ENCODE measurements at places on chromosomes 1 and 21.
A peak's percentile ranks its signal among the peaks of the same experiment; 100 is the strongest.

- DNase-seq, result peak; percentile 44
Observed at GRCh38 chr1:19918057-19918456, 5.4 kb downstream of the PLA2G2E start.

DNA sequence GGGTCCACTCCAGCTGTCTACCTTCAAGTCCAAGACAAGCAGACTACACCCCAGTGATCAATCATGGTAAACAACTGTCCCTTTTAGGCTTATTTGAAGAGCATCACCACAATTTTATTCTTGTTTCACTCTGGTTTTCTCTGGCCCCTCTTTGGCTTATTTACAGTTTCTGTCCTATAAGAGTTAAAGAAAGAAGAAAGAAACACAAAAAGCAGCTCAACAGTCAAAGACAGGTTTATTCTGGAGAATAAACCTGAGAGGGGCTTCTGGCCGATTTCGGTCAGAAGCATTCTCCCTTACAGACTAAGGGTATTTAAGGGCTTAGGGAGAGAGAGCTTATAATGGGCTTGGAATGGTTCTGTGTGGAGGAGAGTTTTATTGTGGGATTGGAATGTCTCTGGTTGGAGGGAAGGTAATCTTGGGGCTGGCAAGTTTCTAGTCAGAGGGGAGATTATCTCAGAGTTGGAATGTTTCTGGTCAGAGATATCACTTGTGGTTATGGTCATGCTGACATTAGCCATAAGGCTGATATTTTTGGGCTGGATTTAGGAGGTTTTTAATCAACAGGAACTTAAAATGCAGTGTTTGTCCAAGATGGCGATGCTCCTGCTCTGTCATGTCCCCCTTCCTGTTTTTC, 161.0 kb downstream of the URB2 start:
- no peak for DNase-seq

DNA sequence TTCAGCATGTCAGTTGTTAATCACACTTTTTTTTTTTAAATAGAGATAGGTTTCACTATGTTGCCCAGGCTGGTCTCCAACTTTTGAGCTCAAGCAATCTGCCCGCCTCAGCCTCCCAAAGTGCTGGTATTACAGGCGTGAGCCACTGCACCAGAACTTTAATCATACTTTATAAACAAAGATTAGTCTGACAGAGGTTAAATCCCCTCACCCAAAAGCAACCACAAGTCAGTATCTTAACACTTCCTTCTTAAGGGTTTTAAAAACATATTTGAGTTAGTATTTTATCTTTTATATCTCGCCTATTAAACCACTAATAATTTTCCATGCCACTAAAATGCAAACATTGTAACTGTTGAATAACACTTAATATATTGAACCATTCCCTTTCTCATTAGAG, 70.2 kb downstream of the COP1 start:
- DNase-seq, result no peak

GRCh38 chr1:1243807-1244191, 2.7 kb downstream of the C1QTNF12 start:
- no peak for DNase-seq

DNA sequence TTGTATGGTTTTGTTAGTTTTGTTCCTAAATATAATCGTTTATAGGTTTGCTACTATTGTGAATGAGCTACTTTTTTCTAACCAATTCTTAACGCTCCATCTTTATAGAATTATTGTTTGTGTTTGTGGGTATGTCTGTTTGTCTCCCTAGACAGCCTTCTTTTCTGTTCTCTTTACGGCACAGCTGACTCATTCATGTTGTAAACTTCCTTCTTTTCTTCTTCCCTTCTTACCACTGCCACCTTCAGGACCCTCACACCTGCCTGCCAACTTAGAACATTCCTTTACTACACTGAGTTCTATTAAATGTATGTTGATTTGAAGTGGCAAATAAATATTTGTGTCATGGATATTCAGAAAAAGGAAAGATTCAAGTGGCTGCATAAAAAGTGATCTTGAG, 29.1 kb downstream of the AK5 start:
- DNase-seq, result no peak

- no peak for DNase-seq
Observed at GRCh38 chr1:204357551-204358490, 1.9 kb downstream of the PLEKHA6 start.

GRCh38 chr1:227437495-227438008, 119.3 kb upstream of the CDC42BPA start:
- no peak for DNase-seq

DNA sequence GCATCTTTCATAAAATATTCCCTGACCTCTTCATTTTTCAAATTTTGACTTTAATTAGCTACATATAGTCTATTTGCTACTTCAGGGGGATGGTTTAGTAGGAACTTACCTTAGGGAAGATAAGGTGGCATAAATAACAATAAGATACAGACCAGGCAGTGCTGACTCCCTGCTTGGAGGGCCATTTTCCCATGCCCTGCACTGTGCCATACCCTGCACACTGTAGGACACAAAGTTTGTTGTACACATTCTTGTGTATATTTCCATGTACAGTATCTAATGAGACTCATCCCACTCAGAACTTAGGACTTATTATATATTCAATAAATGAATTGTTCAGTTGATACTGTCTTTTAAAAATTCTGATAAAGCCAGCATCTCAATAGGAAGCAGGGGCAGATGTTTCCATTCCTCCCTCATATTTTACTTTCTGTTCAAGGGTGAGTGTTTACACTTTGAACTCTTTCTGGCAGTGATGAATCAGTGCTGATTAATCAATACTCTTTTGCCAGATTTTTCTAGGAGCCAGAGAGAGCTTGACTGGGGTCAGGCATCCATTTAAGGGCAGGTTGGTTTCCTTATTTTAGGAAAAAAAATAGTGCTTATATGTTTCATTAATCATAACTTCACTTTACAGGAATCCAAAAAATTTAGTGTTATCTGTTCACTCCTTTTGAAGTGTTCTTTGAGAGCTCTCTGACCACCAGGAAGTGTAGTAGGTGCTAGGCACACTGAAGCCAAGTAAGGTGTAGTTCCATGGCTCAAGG, 30.6 kb downstream of the MPZL1 start:
- peak; percentile 73 for DNase-seq

DNA sequence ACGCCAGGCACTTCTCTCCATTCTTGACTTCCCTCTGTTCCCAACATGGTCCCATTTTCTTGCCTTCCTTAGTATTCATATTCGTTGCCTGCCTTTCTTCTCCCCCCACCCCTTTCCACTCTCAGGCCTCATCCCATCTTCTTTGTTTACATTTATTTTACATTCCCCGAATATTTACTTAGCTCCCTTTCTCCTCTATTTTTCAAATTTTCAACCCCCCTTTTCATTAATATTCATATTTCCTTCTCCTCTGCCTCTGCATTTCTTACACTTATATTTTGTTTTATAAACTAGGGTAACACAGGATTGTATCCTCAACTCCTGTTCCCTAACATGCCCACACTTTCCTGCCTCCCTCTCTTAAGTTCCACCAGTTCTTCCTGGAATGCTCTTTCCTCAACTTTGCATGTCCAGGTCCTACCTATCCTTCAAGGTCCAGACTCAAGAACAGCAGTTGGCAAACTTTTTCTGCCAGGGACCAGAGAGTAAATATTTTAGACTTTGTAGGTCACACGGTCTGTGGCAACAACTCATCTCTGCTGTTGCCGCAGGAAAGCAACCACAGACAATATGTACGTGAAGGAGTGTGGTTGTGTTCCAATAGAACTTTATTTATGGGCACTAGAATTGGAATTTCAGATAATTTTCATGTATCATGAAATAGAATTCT, 29.8 kb upstream of the A3GALT2 start:
- no peak for DNase-seq

- DNase-seq, result no peak
Observed at GRCh38 chr1:53366901-53367502, 39.1 kb upstream of the LRP8 start.

GRCh38 chr1:172298911-172299310, 121.6 kb upstream of the C1orf105 start:
- no peak for DNase-seq

DNA sequence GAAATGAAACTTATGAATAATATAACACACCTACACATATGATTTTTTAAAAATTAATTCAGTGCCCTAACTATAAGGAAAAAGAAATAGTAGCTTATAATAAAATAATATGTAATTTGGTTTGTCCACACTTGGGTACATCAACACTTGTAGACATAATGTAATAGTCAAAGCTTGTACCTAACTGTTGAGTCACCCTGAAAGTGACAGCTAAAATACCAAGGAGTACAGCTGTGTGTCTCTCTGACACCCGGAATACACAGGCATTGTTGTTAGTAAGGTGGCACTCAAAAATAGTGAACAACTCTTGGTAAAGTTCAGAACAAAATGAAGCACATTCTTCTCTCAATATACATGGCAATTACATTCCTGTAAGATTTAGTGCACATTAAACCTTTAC, 243.4 kb downstream of the TRABD2B start:
- DNase-seq, result no peak

GRCh38 chr1:177966199-177966598, 3.7 kb downstream of the SEC16B start:
- DNase-seq, result no peak

GRCh38 chr21:31929548-31929947, 56.7 kb downstream of the HUNK start:
- DNase-seq, result no peak

DNA sequence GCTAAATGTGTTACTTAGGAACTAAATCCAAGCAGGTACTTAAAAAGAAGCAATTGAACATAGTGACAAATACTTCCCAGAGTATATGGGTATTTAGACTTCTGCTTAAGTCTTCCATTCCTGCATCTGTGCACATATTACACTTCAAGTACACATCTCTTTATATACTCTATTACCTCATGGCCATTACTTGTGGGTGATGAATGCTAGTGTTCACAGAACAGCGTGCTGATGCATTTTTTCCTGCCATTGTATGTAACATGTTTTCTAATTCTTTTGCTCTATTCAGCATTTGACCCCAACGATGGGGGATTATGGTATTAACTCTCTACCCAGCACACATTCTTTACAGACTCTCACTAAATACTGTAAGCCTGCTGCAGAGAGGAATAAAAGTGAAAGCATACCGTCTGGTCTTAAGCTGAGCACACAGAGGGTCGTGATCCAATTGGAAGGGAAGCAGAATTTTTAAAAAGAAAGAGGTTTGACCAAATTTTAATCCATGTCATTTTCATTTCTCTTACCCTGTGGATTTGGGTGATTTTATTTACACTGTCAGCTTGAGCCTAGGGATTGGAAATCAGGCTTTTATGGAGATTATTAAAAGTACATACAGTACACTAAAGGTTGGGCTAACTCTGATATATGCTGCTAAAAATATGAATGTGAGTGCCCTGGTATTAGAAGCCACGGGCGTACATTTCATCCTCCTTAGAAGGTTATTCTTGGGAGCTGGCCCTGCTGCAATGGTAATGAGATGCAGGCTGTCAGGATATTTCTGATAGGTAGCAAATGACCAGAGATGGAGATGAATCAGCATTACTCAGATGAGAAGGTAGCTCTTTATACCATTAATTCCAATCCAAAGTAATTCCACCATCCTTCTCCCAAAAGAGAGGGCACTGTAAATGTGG, 95.5 kb upstream of the PROX1 start:
- DNase-seq, result no peak

DNA sequence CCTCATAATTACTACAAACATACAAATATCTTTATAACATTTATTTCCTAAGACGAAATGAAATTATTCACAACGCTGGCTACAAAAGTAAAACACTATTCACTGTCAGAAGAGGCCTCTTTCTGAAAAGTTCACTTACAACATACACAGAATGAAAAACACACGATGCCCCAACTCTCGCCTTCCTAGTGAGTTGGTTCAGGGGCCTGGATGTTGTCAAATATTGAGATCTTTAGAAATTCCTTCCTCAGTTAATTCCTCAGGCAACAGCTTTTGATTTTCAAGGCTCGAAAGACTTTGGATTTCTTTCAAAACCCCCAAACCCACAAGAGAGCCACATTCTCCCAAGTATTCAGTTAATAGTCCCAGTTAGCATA, 14.2 kb upstream of the KCNE1 start:
- DNase-seq, result no peak

GRCh38 chr1:12039164-12039525, 19.8 kb downstream of the MIIP start:
- DNase-seq, result no peak

- no peak for DNase-seq
Observed at GRCh38 chr1:202561726-202562443, 148.4 kb downstream of the SYT2 start.

DNA sequence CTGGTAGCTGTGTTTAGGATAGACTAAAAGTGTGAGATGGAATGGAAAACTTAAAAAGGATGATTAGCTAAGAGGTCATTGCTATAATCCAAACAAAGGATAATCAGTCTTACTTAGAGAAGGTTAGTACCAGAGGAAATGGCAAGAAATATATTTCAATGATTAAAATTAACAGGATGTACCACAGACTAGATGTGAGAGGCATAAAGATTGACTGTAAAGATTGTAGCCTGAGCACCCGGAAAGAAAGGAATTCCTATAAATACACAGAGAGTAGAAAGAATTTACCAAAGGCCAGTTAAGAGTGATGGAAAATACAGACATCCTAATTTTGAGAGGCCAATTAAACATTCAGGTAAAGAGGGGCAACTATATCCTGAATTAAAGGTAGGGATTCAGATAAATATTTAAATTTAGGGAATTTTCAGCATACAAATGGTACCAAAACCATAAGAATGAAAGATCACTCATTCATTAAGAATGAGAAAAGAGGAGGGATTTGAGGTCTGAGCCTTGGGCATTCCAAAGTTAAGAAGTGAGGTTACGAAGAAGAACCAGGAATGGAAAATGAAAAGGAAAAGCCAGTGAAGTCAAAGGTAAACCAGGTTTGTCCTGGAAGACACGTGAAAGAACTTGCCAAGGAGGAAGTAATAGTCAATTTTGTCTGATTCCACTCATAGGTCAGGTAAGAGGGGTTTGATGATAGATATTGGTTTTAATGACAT, 46.4 kb upstream of the RGS1 start:
- DNase-seq, result no peak

- no peak for DNase-seq
Observed at GRCh38 chr1:5798904-5799303, 193.3 kb downstream of the NPHP4 start.

DNA sequence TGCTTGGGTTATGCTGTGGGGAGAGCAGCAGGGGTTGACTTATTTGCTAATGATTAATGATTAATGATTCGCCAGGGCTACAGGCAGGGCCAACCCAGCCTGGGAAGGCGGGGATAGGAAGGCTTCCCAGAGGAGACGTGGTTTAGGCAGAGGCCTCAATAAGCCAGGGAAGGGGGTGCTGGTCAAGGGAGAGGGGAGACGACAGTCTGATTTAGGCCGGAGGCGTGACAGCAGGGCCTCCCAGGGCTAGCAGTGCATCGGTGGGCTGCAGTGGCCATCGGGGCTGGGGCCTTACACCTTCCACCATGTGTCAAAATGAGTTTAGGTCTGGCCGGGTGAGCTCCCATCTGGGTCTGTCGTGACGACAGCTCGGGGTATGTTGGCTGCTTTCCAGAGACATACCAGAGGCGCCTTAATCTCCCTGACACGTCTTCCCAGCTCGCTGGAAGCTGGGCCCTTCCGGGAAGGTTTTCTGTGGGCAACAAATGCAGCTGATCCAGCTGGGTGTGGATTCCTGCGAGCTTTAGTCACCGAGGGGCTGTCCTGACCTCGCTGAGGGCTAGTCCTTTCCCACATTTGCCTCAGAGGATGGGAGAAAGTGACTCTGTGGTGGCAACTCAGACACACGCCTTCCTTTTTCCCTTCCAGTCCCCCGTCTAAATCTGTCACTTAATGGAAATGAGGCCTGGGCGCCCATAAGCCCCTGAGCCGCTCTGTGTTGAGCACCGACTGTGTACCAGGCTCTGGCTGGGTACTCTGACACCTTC, 3.7 kb upstream of the SLC1A7 start:
- peak; percentile 100 for DNase-seq
